ENCODE measurements at places on chromosomes 1 and 21.

DNA sequence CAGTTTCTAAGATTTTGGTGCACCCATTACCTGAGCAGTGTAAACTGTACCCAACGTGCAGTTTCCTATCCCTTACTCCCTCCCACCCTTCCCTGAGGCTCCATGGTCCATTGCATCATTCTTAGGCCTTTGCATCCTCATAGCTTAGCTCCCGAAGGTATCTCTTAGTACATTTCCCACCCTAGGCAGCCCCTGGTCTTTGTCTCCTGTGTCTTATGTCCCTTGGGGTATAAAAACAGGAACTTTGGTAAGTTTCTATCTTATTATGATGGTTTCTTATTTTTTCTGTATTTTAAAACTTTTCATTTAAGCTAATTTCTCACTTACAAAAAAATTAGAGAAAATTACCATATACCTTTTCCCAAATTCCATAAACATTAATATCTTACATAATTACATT, 78.1 kb downstream of the URB2 start:
- DNase-seq, result no peak

GRCh38 chr1:77430966-77431690, 149.3 kb downstream of the AK5 start:
- no peak for DNase-seq

- no peak for DNase-seq
Measured at GRCh38 chr1:9442278-9442846, 96.9 kb upstream of the SLC25A33 start.

GRCh38 chr1:119603695-119604094, 44.4 kb downstream of the ZNF697 start:
- DNase-seq, result no peak

DNA sequence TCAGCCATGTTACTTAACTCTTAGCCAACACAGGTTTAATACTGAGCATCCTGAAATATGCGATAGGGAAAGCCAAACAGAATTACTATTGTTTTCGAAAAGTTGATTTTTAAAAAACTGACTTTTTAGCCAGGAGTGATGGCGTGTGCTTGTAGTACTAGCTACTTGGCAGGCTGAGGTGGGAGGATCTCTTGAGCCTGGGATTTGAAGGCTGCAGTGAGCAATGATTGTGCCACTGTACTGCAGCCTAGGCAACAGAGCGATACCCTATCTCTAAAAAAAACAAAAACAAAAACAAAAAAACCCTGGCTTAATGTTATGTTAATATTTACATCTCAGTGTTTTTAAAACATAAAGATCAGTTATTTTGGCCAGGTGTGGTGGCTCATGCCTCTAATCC, 16.7 kb downstream of the NMNAT1 start:
- no peak for DNase-seq

- peak; percentile 35 for DNase-seq
Measured at GRCh38 chr1:30379684-30380624, 343.4 kb downstream of the MATN1 start.

- DNase-seq, result no peak
Measured at GRCh38 chr1:10649517-10650201, 146.8 kb downstream of the CASZ1 start.

DNA sequence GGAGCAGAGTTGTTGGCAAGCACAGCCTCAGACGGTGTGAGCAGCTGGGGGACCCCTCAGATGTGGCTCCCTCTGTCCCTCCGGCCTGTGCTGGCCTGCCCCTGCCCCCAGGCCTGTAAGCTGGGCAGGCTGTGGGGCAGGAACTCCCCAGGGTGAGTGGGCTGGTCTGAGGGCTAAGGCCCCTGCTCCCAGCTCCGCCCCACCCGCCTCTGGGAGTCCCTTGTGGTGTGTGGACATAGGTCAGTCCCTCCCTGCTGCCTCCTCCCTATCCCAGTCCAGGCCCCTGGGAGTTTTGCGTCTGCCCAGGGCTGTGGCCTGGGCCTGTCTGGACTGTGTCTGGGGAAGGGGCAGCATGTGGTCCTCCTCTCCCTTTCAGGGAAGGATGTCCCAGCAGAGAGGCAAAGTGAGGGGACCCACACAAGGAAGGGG, 3.6 kb upstream of the VWA1 start:
- DNase-seq, result peak; percentile 63

DNA sequence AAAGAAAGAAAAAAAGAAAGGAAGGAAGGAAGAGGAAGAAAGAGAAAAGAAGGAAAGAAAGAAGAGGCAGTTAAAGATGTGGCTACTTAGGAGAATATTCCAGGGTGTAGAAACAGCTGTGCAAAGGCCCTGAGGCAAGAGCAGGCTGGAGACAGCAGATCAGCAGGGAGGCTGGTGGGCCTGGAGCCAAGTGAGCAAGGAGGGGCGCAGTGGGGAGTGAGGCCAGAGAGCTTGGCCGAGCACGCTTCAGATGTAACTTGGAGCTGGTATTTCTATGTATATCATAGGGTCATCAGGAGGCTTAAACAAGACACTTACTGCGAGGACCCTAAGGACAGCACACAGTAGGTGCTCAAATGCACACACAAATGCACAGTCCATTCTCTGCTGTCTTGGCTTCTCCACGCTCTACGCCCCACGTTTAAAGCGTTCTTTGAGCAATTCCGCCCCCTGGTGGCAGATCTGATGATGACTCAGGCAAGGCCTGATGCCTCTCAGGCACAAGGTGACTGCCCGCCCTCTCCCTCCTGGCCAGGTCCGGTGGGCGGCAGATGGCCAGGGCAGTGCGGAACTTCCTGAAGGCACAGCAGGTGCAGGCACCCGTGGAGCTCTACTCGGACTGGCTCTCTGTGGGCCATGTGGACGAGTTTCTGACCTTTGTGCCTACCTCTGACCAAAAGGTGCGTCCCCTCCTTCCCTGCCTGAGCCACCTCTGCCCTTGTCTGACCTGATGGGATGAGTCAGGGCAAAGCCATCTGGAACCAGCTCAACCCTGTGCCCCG, 11.9 kb upstream of the PADI3 start:
- peak; percentile 72 for DNase-seq

- DNase-seq, result no peak
Measured at GRCh38 chr1:243672539-243673074, 177.4 kb downstream of the AKT3 start.

DNA sequence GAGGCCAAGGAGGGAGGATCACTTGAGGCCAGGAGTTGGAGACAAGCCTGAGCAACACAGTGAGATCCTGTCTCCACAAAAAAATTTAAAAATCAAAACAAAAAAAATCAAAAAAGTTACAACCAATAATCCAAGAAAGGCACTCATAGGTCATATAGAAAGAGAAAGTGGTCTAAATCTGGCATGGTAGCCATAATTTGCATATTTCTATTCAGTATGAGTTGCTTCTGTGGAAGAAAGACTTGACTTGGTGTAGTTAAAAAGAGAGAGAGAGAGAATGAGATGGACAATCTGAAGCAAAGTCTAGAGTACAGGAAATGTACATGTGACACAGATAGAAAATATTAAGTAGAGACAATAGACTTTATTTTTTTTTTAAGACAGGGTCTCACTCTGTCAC, 22.5 kb downstream of the JMJD4 start:
- no peak for DNase-seq

DNA sequence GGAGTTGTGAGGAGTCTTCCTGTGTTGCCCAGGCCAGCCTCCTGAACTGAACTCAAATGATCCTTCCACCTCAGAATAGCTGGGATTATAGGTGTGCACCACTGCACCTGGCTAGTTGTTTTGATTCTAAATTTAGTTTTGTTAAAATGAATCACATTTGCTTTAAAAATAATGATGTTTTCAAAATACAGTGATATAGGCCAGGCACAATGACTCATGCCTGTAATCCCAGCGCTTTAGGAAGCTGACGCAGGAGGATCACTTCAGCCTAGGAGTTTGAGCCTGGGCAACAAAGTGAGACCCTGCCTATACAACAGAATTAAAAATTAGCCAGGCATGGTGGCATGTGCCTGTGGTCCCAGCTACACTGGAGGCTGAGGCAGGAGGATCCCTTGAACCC, 24.3 kb downstream of the RTCA start:
- no peak for DNase-seq

DNA sequence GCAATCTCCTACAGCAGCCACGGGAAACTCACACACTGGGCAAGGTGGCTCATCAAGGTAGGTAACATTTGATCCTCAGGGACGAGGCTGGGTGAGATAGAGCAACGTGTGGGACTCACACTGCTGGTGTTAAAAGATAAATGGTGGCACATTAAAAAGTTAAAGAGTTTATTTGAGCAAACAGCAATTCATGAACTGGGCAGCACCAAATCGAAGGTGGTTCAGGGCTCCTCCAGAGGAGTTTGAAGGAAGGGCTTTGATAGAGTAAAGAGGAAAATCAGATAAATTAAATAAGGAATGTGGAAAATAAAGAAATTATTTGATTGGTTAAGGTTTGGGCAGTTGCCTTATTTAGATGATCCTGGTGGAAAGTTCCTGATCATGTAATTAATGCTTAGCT, 23.6 kb upstream of the TMEM51 start:
- DNase-seq, result no peak

All from uterus (tissue), 4 donors.